Progenitor cell of endocrine pancreas (in vitro differentiated cells): ENCODE measurements at places on chromosomes 6 and 20. TPM values are rescaled to one million over a fixed set of nuclear protein-coding genes. Genes with fewer than 3 reads are reported as not detected.

Gene SGK2
- 8.7 and 8.9 TPM in 2 replicates for total RNA-seq

Gene TNFRSF21
- total RNA-seq: 46.3 and 49.7 TPM in 2 replicates

Gene C20orf141
- not detected in 2 replicates for total RNA-seq

Gene PSMB8
- total RNA-seq: 0.29 TPM in 1 of 2 replicates, not detected in the other

Gene WFDC2
- 161 and 188 TPM in 2 replicates for total RNA-seq

- H3K4me1 ChIP-seq: peaks cover 2% of the 10 kb centered on the region
- no peak overlapping the region for H3K27ac ChIP-seq
- H3K4me3 ChIP-seq: no peak overlapping the region
- no peak for DNase-seq
Measured at GRCh38 chr6:56346958-56347357, 99.6 kb upstream of the COL21A1 start.

GRCh38 chr6:131368198-131368911 lies 204.7 kb upstream of the ARG1 start:
- peak overlapping the region; percentile 41 for H3K4me3 ChIP-seq
- H3K27me3 ChIP-seq: no peaks in the 10 kb centered on the region
- H3K4me1 ChIP-seq: peaks cover 32% of the 10 kb centered on the region

GRCh38 chr6:100462706-100463629 lies 1.8 kb downstream of the SIM1 start:
- no peak for DNase-seq
- H3K27me3 ChIP-seq: peaks cover 93% of the 10 kb centered on the region

DNA sequence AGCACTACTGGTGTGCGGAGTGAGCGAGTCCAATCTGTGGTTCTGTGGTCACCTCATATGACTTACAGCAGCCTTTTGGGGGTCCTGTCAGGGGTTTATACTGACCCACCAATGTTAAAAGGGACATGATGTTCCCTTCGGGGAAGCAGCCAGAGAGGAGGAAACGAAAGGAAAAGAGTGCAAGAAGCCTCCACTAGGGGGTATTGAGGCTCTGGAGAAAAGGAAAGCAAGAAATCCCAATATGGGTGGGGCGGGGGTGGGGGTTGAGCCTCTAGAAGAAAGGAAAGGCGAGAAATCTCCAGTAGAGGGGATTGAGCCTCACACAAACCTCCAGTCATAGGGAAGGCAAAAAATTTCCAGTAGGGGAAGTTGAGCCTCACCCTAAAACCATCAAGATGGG lies 249.3 kb upstream of the ECI2 start:
- no peaks in the 10 kb centered on the region for H3K4me1 ChIP-seq
- H3K27ac ChIP-seq: no peak overlapping the region
- H3K36me3 ChIP-seq: no peaks in the 10 kb centered on the region
- no peak for DNase-seq

DNA sequence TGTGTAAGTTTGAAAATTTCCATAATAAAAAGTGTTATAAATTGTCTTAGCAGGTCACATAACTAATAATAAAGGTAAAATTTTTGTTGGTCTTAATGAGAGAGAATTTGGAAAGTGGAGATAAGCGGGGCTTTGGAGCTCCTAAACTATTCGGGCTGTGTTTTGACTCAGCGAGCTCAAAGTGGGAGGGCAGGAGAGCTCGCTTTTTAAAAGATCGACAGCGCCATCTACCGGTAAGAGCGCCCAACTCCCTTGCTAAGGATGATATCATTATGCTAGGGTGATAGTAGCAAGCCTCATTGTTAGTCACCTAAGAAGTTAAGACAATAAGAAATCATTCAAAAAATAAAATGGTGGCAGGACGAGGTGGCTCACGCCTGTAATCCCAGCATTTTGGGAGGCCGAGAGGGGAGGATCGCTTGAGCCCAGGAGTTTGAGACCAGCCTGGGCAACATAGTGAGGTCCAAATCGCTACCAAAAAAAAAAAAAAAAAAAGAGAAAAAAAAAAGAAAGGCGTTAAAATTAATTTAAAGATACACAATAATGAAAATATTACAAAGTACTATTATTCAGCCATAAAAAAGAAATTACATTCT lies 24.8 kb downstream of the C6orf15 start:
- no peak overlapping the region for H3K4me3 ChIP-seq
- peaks cover 1% of the 10 kb centered on the region for H3K4me1 ChIP-seq
- H3K27me3 ChIP-seq: peaks cover 13% of the 10 kb centered on the region
- no peaks in the 10 kb centered on the region for H3K36me3 ChIP-seq
- DNase-seq: peak; percentile 72

- no peaks in the 10 kb centered on the region for H3K4me1 ChIP-seq
- peaks cover 3% of the 10 kb centered on the region for H3K27me3 ChIP-seq
- H3K27ac ChIP-seq: no peak overlapping the region
- H3K4me3 ChIP-seq: no peak overlapping the region
Measured at GRCh38 chr6:146787876-146788508, 189.2 kb downstream of the ADGB start.

DNA sequence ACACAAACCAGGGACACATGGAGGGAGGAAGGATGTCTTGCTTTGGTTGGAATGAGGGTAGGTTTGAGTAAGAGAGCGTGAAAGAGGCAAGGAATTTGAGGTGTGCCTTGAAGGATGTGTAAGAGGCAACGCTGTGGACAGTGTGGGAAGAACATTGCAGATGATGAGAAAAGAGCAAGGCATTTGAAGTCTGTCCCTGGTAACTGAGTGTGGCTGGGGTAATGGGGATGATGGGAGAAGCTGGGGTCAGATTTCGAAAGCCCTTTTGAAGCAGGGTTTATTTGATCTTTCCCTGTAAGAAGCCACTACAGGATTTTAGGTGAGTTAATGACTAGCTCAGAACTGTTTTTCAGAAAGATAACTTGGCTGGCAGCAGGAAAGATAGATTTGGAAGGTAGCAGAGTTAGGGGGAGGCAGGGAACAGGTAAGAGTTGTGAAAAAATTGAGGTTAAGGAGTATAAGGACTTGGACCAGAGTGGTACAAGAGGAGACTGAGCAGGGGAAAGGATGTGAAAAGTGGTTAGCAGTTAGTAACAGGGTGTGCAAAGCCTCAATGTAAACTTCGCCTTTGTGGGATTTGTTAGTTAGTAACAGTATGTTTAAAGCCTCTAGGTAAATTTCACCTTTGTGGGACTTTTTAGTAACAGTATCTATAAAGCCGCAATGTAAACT lies 17.7 kb downstream of the UTRN start:
- no peak overlapping the region for H3K4me3 ChIP-seq
- H3K36me3 ChIP-seq: peaks cover 14% of the 10 kb centered on the region
- H3K27ac ChIP-seq: peak overlapping the region; percentile 19
- H3K4me1 ChIP-seq: peaks cover 36% of the 10 kb centered on the region
- DNase-seq: no peak

GRCh38 chr20:56690531-56691175 lies 61.5 kb downstream of the TFAP2C start:
- no peaks in the 10 kb centered on the region for H3K36me3 ChIP-seq
- H3K4me1 ChIP-seq: peaks cover 11% of the 10 kb centered on the region
- H3K4me3 ChIP-seq: peak overlapping the region; percentile 35

- H3K27ac ChIP-seq: peak overlapping the region; percentile 29
- no peaks in the 10 kb centered on the region for H3K27me3 ChIP-seq
- DNase-seq: no peak
- H3K4me3 ChIP-seq: no peak overlapping the region
Measured at GRCh38 chr20:62918831-62919230, 7.5 kb downstream of the DIDO1 start.

DNA sequence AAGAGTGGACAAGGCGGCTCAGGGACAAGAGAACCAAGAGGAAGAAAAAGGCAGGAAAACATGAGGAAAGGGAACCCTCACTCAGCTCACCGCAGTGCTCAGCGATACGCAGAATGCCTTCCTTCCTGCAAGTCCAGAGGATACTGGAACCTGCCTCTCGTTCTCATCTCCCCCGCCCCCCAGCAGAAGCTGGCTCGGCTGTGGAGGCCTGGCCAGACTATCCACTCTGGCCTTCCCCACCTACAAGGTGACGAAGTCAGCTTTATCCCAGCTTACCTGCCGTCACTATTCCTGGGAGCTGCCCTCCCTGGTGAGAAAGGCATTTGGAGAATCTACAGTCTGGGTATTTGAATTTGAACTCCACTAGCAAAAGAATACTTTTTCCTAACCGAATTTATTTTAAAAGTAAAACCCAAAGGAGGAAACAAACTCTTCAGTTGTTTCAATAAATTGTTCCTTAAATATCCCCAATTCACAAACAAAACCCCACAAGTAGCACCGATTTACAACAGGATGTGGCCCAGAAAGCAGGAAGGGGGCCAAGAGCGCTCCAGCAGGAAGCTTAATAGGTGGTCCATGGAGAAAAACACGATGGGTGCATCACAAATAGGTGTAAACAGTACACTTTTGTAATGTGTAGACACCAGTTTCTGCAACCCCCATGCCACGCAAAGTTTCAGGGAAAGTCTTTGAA lies 2.1 kb upstream of the DIDO1 start:
- no peak for DNase-seq
- no peaks in the 10 kb centered on the region for H3K27me3 ChIP-seq
- H3K4me1 ChIP-seq: peaks cover 41% of the 10 kb centered on the region
- peaks cover 2% of the 10 kb centered on the region for H3K36me3 ChIP-seq
- peak overlapping the region; percentile 96 for H3K27ac ChIP-seq

DNA sequence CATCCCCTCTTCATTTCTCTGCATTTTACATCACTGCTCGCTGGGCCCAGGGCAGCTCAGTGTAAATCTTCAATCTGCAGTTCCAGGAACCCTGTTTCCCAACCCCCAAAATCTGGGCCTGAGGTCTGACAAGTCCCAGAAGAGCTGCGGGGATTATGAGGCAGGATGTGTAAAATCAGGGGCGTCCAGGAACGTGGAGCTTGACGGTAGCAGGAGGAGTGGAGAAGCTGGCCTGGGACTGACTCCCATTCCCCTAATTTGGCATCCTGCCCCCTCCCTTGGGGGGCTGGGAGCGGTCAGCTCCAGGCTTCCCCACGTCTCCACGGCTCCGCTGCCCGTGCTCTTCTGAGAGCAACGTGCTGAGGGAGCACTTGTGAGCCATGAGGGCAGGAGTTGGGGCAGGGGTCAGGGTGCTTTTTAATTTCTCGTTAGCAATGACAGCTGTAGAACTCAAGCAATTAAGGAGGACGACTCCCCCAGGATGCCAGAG lies 23.4 kb upstream of the VEGFA start:
- no peak for DNase-seq
- H3K27me3 ChIP-seq: peaks cover 13% of the 10 kb centered on the region

DNA sequence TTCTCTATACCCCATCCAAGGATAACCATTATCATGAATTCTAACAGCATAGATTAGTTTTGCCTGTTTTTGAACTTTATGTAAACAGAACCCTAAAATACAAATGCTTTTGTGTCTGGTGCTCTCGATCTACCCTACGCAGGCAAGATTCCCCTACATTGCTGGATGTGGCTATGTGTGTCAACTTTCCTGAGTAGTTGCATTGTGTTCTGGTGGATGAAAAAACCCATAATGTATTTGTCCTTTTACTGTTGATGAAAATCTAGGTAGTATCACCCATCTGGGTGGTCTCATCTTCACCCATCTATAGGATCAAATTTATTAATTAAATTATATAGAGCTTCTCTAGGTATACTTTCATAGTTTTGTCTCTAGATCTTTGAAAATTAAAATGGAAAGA lies 211.7 kb downstream of the ANKRD60 start:
- no peaks in the 10 kb centered on the region for H3K36me3 ChIP-seq
- DNase-seq: no peak
- peaks cover 5% of the 10 kb centered on the region for H3K27me3 ChIP-seq
- H3K27ac ChIP-seq: no peak overlapping the region
- no peak overlapping the region for H3K4me3 ChIP-seq

GRCh38 chr20:44068316-44069201 lies 118.4 kb downstream of the JPH2 start:
- no peaks in the 10 kb centered on the region for H3K27me3 ChIP-seq
- no peak overlapping the region for H3K4me3 ChIP-seq
- no peaks in the 10 kb centered on the region for H3K4me1 ChIP-seq
- peak; percentile 6 for DNase-seq
- no peak overlapping the region for H3K27ac ChIP-seq
- no peaks in the 10 kb centered on the region for H3K36me3 ChIP-seq

GRCh38 chr6:35725081-35725708 lies 11.6 kb upstream of the ARMC12 start:
- peaks cover 26% of the 10 kb centered on the region for H3K4me1 ChIP-seq
- no peak for DNase-seq
- peaks cover 42% of the 10 kb centered on the region for H3K27me3 ChIP-seq
- H3K4me3 ChIP-seq: no peak overlapping the region

- peaks cover 32% of the 10 kb centered on the region for H3K36me3 ChIP-seq
- DNase-seq: no peak
- no peaks in the 10 kb centered on the region for H3K27me3 ChIP-seq
- H3K27ac ChIP-seq: no peak overlapping the region
Measured at GRCh38 chr20:41078329-41078728, 49.7 kb downstream of the TOP1 start.

DNA sequence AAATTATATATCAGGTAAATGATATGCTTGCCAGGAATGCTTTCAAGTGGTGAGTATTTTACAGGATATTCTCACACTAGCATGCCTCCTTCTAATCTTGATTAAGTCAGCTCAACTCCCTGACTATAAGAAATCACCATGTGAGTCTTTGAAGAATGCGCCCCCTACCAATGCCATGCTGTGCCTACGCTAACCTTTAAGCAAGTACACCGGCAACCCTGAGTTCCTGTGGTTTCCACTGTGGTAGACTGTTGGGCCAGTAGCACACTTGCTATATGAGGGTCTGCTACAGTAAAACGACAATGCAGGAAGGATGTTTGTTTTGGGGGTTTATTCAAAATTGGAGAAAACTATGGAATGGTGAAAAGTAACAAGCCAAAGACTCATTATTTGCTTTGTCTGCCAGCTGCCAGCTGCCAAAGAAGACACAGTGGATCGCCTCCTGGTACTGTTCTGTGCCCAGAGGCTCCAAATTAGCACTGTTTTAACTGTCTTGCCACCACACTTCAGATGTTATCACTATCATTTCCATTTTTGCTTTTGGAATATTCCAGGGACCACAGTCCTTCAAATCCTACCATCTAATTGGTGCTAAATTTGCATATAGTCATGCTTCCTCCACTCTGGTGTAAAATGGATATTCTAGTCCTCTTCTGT lies 333.5 kb downstream of the RNGTT start:
- H3K27ac ChIP-seq: no peak overlapping the region
- no peak for DNase-seq
- H3K27me3 ChIP-seq: no peaks in the 10 kb centered on the region
- H3K4me1 ChIP-seq: peaks cover 6% of the 10 kb centered on the region
